AG10803 (cell line): ENCODE measurements at places on chromosomes 5 and 9.

GRCh38 chr9:37978983-37979382 lies 75.1 kb upstream of the SLC25A51 start:
- DNase-seq: no peak

- DNase-seq: no peak
Measured at GRCh38 chr5:81724571-81724970, 26.3 kb downstream of the SSBP2 start.

DNA sequence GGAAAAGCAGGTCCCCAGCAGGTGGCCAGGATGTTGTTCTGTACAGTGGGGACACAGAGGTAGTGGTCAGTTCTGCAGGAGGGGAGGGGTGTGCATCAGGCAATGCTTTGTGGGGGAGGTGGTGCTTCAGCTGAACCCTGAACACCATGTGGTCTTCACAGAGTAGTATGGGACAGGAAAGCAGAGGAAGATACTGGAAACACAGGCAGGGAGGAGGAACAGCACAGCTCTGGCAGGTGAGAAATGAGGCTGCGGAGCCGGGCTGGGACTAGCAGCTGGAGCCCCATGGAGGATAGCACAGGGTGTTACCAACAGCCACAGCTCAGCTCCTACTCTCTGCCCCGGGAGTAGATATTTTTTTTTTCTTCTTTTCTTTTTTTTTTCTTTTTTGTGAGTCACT lies 161.5 kb downstream of the ENTREP1 start:
- no peak for DNase-seq

GRCh38 chr9:138003485-138004190 lies 126.1 kb downstream of the CACNA1B start:
- no peak for DNase-seq

GRCh38 chr5:177479774-177480173 lies 6.3 kb upstream of the DBN1 start:
- DNase-seq: peak; percentile 65

DNA sequence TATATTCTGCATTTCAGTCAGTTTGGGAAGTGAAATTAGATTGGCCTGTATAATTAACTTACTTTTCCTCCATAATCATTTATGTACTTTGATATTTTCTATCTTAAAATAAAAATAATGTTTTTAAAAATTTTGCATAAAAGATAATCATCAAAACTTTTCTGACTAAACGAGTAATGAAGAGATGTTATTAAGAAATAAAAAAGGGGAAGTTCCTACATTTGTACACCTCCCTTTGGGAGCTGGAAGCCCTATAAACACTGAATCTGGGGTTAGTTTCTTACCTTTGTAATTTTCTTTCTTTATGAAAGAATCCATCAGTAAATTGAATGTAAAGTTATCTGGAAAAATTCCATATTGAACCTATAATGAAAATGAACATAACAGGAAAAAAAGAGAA lies 86.2 kb downstream of the MRPS27 start:
- DNase-seq: no peak

DNA sequence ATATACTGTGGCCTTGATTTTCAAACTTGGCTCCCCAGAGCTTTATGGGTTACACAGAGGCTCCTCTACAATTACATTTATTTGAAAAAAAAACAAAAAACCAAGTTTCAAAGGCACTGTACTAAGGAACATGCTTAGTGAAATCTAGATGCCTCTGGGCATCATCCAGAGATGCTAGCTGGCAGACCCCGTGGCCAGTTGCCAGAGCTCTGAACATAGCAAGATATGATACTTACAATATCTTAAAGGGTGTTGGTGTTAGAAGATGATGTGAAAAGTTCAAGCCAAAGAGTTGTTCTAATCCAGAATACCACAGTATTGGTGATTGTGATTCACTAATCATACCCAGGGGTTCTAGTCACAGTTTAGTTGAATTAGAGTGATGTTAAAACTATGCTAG lies 87.8 kb downstream of the JAK2 start:
- DNase-seq: no peak

GRCh38 chr5:2700876-2701275 lies 50.6 kb downstream of the IRX2 start:
- DNase-seq: no peak

DNA sequence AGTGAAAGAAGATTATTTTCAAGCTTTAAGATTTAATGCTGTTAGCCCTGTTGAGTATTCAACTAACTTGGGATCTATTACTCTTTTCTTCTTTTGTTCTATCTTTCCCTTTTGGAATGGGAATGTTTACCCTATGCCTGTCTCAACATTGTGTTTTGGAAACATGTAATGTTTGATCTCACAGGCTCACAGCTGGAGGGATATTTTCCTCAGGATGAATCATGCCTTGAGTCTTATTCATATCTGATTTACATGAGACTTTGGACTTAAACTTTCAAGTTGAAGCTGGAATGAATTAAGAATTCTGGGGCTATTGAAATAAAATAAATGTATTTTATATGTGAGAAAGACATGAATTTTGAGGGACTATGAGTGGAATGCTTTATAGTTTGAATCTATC lies 607.8 kb upstream of the PTGER4 start:
- peak; percentile 6 for DNase-seq

GRCh38 chr5:160129841-160130240 lies 10.6 kb upstream of the PWWP2A start:
- DNase-seq: peak; percentile 23

GRCh38 chr9:80789831-80790230 lies 899.5 kb downstream of the TLE1 start:
- DNase-seq: no peak

- peak; percentile 25 for DNase-seq
Measured at GRCh38 chr9:123637945-123638634, 282.1 kb downstream of the CRB2 start.

- DNase-seq: peak; percentile 45
Measured at GRCh38 chr5:131096774-131097710, 68.0 kb downstream of the HINT1 start.

DNA sequence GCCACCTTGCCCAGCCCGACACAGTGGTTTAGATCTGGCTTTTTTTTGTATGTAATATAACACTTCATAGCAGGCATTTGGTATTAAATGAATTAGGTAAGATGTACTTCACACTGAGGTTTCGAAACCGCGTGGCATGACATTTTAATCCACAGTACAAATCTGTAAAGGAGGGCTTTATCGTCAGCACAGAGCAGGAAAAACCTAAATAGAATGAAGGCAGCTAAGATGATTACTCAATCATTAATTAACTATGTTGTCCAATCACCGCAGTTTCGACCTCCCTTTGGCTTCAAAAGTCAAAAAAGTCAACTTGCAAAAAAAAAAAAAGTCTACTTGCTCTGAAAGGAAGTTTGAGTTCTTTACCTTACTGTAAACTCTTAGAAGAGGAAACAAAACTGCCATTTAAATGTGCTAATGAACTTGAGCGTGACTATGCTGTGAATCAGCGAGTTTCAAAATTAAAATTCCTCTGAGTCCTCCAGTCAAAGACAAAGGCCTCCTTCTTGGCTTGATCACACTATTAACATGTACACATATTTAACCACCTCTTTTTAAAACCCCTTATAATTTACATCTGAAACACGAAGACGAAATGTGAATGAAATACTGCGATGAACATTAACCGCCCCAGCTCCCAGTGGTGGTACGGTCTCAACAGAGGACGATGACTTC lies 698 bp upstream of the SEC24A start:
- peak; percentile 75 for DNase-seq

DNA sequence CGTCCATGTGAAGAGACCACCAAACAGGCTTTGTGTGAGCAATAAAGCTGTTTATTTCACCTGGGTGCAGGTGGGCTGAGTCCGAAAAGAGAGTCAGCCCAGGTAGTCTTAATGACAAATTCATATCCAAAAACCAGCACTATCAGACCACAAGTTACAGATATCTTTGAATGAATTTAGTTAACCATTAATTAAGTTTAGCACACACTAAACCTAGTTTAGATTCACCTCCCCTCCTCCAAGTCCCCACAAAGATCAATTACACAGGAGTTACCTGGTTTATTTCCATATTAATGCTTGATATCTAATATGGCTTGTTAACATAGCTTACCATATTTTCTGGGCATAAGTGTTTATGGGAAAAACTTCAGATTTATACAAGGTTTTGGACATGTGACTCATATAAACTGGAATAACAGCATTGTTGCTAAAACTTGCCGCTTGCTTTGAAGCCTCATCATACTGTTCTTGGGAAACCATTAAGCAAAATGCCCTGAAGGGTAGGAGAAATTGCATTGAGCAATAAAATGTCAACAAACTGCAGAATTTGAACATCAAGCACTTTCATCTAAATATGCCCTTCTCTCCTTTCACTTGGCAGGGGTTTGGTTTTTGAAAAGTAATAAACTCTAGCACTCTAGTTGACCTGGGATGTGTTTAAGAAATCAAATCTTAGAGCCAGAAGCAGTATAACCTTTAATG lies 166.9 kb downstream of the SNCAIP start:
- no peak for DNase-seq

DNA sequence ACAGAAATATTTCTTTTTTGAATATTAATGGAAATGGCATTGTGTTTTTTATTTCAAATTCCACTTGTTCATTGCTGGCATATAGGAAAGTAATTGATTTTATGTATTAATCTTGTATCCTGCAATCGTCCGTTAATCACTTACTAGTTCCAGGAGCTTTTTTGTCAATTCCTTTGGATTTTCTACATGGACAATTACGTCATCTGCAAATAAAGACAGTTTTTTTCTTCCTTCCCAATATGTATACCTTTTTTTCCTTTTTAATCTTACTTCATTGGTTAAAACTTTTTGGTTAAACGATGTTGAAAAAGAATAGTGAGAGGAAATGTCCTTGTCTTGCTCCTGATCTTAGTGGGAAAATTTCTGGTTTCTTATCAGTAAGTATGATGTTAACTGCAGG lies 1.5 kb upstream of the TIFAB start:
- DNase-seq: no peak

DNA sequence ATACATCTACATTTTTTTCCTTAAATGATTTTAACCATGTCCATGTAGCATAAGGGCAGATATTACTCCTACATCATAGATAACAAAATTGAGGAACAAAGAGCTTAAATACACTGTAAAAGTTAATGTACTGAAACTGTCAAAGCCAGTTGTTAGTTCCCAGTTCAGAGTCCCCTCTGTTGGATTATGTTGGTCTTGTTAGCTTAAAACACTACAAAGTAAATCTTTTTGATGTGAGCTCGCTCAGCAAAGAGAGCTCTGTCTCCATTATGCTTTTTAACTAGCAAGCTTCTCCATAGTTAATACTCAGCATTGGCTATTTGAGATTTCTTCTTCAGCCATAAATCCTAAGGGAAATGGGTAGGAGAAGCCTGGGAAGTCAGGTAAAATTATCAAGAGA lies 149.1 kb downstream of the ADAMTS6 start:
- DNase-seq: no peak

GRCh38 chr9:80004714-80005113 lies 432.9 kb downstream of the TLE4 start:
- DNase-seq: no peak

- no peak for DNase-seq
Measured at GRCh38 chr5:109945097-109945678, 255.5 kb downstream of the MAN2A1 start.

DNA sequence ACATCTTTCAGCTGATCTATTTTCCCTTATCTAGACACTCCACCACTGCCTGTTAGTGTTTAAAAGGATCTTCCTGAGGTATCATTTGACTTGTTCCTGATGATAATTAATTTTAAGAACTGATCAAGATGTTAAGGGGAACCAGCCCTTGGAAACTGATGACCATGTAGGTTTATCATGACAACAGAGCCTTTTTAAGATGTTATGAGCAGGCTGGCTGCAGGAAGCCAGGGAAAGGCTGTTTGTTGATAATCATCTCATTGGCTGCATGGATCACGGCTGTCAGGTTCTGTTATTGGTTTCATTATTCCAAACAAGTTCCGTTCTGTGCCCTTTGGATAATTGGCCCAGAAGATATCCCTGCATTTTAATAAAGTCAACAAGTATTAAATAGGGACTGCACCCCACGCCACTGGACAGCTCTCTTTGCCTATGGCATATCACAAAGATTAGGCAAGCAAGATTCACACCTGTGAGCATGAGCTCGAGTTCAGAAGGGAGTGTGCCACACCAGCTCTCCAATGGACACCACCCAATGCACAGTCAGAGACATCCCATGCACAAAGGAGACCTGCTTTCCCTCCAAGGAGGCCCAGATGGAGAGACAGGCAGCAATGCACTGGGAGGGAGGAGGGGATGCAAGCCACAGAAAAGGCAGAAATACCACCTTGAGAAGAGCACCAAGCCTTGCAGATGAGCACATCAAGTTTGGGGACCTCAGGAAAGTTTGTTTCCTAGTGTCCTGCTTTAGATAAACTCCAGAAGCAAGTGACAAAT lies 88.7 kb downstream of the SPOCK1 start:
- DNase-seq: no peak
